Vagina (tissue), 2 donors: ENCODE measurements at places on chromosomes 13 and 19.

- no peak for DNase-seq
Observed at GRCh38 chr13:40233731-40234195, 432.7 kb downstream of the FOXO1 start.

DNA sequence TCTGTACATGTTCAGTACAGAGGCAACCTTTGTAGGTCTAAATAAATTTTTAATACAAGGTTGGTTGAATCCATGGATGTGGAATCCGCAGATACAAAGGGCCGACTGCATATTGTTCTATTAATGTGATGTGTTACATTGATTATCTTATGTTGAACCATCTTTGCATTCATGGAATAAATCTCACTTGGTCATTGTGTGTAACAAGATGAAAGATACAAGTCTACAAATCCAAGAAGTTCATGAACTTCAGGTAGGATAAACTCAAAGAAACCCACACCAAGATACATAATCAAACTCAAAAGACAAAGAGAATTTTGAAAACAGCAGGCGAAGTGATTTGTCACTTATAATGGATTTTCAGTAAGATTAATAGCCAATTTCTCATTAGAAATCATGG is 8.0 kb upstream of the TFDP1 start:
- no peak for DNase-seq

- no peak for DNase-seq
Observed at GRCh38 chr19:49758292-49758691, 4.8 kb downstream of the TSKS start.

DNA sequence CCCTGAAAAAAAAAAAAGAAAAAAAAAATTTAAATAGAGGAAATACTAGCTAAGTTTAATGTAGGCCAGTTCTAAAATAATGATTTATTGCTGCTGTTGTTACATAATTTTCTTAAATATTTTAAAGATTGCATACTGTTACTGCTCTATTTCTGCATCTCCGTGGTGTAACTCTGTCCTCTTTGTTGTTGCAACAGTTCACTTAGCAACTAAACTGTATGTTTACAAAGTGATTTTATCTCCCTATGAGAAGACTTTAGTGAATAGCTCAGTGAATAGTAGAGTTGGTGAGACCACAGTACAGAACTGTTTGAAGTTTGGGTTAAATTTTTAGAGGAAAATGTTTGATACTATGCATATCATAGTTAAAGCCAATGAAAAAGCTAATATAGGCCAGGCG is 19.4 kb downstream of the BRCA2 start:
- no peak for DNase-seq

- no peak for DNase-seq
Observed at GRCh38 chr13:23673354-23673753, 103.1 kb downstream of the TNFRSF19 start.

GRCh38 chr19:11166281-11167142 is 10.9 kb upstream of the SPC24 start:
- DNase-seq = no peak

- no peak for DNase-seq
Observed at GRCh38 chr19:32427536-32427935, 22.0 kb downstream of the DPY19L3 start.

- no peak for DNase-seq
Observed at GRCh38 chr19:49097453-49098288, 12.4 kb downstream of the SNRNP70 start.

DNA sequence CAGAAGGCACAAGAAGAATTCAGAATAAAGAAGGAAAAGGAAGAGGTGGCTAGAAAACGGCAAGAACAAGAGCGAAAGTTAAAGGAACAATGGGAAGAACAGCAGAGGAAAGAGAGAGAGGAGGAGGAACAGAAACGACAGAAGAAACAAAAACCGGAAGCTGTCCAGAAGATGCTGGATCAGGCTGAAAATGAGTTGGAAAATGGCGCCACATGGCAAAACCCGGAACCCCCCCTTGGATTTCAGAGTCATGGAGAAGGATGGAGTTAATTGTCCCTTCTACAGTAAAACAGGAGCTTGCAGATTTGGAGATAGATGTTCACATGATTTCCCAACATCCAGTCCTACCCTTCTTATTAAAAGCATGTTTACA is 6.7 kb downstream of the CD209 start:
- DNase-seq = no peak
